ENCODE measurements at places on chromosomes 16 and 17. TPM values are rescaled to one million over a fixed set of nuclear protein-coding genes. Genes with fewer than 3 reads are reported as not detected.

DNA sequence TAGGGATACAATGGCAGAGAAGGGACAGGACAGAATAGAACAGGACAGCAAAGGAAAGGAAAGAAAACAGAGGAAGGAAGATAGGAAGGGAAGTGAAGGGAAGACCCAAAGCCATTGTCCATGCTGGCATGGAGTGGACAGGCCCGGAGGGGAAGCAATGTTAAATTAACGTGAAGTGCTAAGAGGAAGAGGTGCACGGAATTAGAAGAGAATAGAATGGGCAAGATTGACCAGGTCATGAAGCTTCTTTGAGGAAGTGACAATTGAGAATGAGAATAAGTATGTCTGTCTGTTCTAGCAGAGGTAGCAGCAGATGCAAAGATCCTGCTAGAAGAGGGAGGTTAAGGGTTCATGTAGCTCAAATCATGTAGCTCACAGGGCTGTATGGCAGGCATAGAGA lies 117.2 kb downstream of the MAF start:
- no peak for DNase-seq

- DNase-seq = peak; percentile 87
Measured at GRCh38 chr17:42531455-42532354, 4.3 kb upstream of the NAGLU start.

GRCh38 chr17:30186761-30187160 lies 48.7 kb downstream of the SLC6A4 start:
- no peak for DNase-seq

- DNase-seq = no peak
Measured at GRCh38 chr16:85777583-85778310, 21.6 kb downstream of the EMC8 start.

DNA sequence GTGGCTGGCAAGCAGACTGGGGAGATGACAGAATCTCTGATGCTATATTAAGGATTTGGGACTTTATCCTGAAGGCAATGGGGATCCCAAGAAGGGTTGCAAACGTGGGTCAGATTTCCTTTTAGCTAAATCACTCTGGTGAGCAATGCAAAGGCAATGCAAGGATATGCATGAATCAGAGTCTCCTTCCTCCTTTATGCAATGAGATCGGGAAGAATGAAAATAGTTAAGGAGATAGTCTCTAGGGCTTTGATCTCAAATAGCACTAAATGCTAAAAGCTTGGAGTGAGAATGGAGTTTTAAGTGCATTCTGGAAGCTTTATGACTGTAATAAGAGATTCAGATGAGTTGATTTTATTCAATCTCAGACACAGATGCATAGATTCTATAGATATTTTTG lies 27.2 kb upstream of the SHISA9 start:
- no peak for DNase-seq

DNA sequence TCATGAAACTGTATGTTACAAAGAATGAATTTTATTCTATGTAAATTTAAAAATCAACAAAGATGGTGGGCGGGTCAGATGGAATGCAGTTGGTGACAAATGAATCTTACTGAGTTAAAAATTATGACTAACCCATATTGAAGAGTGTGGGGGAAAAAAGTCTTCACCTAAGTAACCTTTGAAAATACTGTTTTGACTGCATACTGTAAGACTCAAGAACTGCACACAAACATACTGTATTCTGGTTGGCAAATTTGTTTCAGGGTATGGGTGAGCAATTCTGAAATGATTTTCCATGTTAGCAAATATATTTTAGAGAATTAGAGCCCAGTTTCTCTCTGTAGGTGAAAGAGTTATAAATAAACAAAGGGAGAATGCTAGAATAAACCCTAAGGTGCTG lies 153.7 kb upstream of the KCNJ18 start:
- no peak for DNase-seq

DNA sequence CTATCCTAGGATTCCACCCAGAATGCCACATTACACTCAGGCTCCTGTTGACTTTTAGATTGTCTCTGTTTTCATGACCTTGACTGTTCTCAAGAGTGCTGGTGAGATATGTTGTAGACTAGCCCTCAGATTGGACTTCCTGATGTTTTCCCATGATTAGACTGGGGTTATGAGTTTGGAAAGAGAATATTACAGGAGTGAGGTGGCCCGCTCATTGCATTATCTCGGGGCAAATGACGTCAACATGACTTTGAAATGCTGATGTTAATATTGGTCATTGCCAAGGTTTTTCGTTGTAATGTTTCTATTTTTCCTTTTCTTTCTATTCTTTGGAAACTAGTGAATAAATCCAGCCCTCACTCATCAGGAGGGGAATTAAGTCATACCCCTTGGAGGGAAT lies 355.7 kb upstream of the MON1B start:
- DNase-seq = no peak

Gene SDR42E1
- 0.37 TPM for total RNA-seq

- no peak for DNase-seq
Measured at GRCh38 chr17:2218426-2218825, 85.2 kb downstream of the SMG6 start.

- no peak for DNase-seq
Measured at GRCh38 chr16:3071655-3072054, 6.2 kb downstream of the IL32 start.

DNA sequence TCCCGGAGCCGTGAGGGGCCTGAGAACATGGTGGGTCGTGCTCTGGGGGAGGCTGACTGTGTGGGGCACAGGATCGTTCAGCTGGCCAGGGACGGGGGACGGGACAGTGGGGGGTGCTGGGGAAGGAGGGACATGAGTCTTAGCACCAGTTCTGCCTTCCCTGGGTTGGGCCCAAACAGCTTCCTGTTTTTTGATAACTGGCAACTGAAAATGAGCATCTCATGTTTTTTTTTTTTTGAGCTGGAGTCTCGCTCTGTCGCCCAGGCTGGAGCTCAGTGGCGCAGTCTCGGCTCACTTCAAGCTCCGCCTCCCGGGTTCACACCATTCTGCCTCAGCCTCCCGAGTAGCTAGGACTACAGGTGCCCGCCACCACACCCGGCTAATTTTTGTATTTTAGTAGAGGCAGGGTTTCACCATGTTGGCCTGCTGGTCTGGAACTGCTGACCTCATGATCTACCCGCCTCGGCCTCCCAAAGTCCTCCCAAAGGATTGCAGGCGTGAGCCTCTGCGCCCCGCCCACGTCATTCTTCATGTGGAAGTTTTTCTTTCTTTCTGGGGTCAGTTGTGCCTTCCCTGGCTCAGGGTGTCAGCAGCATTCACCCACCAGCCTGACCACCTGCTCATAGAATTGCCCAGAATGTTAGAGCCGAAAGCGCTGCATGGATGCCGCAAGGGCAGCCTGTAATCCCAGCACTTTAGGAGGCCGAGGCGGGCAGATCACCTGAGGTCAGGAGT lies 6.4 kb downstream of the ASPSCR1 start:
- DNase-seq = no peak

GRCh38 chr17:81516439-81516838 lies 3.8 kb upstream of the ACTG1 start:
- DNase-seq = no peak

DNA sequence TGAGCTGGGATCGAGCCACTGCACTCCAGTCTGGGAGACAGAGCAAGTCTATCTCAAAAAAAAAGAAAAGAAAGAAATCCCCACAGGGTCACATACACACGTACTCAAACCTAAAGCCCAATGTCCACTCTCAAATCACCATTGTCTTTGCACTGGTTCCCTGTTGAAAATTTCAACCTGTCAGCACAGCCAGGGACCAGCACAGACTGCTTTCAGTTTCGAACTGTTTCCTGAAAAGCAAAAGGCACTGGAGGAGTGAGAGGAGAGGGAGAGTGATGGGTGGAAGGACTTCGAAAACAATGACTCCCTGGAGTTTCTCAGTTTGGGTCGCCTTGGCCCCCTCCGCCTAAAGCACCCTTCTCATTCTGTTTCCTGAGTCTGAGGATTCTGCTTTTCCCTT lies 9.0 kb upstream of the CD300C start:
- DNase-seq = no peak

DNA sequence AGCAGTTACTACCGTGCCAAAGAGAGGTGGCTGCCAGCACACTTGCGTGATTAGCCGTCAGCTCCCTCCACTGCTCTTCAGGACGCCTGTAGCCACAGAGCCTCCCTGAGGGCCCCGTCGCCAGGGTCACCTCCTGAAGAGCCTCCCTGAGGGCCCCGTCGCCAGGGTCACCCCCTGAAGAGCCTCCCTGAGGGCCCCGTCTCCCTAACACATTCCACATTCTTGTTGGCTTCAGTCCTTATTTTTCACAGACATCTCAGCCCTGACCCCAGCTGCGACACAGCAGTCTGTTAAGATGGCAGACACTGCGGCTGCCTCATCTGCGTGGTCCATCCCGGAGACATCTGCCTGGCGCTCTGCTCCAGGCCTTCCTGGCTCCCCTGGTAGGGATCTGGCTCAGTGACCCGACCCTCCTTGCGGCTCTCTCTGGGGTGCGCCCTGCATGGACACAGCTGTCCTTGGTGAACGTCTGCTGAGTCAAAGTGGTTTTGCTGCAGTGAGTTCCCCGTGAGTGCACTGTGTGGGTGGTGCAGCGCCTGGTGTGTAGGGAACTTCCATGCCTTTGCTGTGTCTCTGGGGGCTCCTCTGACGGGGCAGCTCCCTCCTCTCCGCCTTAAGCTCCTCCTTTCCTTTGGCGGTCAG lies 11.4 kb downstream of the ACSF3 start:
- no peak for DNase-seq

GRCh38 chr17:8353736-8354135 lies 14.1 kb downstream of the ODF4 start:
- DNase-seq = no peak

GRCh38 chr16:65634291-65634690 lies 512.4 kb upstream of the CDH11 start:
- no peak for DNase-seq

Gene FBXO39
- total RNA-seq = not detected

- no peak for DNase-seq
Measured at GRCh38 chr17:34850964-34851363, 110.3 kb downstream of the CCT6B start.

- no peak for DNase-seq
Measured at GRCh38 chr16:86958423-86958822, 358.8 kb downstream of the C16orf95 start.

Gene DHX58
- 0.12 TPM for total RNA-seq

DNA sequence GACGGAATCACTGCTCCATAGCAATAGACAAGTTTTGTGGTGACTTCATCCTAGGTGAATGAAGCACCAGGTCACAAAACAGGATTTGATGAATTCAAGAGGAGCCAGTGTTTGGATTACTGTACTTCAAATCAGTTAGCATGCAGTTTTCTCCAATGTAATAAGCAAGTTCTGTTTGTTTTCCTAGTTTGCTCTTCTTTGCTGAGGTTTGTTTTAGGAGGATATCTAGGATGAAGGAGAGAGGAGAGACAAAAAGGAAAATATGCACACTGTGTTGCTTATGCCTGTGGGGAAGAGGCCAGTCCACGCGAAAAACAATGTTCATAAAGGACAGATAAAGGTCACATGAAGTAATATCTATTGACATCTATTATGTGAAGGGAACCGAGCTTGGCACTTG lies 9.0 kb downstream of the KRT37 start:
- DNase-seq = no peak

Gene SAMD14
- total RNA-seq = 8.7 TPM

DNA sequence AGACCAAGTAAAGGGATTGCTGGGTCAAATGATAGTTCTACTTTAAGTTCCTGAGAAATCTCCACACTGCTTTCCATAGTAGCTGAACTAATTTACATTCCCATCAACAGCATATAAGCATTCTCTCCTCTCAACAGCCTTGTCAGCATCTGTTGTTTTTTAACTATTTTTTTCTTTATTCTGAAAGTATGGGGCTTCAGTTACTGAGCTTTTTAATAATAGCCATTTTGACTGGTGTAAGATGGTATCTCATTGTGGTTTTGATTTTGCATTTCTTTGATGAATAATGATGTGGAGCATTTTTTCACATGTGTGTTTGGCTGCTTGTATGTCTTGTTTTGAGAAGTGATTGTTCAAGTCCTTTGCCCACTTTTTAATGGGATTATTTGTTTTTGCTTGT lies 2.5 kb downstream of the KRTAP2-2 start:
- DNase-seq = no peak

DNA sequence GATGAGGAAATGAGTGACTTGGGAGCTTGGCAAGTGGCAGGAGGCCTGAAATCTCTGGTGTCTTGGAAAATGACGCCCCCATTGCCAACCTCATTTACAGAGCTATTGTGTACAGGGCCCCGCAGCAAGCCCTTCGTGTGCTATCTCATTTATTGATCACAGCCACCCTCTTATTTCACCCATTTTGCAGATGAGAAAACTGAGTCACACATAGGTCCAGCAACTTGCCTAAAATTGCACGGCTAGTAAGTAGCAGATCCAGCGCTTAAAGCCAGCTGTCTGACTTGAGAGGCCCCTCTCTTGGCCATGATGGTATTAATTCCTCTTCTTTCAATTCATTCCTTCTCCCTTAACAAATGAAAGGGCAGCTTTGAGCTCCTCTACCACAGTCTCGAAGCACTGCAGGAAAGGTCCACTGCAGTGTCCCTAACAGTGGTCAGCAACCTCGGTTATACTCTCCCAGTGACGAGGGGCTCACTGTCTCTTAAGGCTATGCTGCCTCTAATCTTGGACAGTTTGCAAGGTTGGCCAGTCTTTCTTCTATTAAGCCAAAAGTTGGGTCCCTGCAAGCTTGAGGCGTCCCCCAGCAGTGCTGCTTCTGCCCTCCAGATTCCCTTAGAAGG lies 162.2 kb downstream of the COPRS start:
- DNase-seq = peak; percentile 18

DNA sequence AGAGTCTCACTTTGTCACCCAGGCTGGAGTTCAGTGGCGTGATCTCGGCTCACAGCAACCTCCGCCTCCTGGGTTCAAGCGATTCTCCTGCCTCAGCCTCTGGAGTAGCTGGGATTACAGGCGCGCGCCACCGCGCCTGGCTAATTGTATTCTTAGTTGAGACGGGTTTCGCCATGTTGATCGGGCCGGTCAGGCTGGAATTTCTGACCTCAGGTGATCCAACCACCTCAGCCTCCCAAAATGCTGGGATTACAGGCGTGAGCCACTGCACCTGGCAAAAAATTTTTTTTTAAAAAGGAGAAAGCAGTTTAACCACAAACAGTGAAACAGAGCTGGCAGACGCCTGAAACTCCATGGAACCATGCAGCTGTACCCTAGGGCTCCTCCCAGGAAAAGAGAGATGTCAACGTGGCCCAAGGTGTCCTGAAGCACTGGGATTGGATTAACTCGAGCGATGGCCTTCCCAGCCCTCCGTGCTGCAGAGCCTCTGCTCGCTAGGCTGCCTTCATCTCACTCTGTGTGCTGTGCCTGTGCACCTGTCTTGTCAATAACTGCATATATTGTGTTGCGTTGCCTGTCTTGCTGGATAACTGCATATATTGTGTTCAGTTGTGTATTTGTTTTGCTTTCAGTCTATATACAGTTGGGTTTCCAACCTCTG lies 29.6 kb upstream of the FOXK2 start:
- no peak for DNase-seq

Gene RGS11
- total RNA-seq = 0.96 TPM

DNA sequence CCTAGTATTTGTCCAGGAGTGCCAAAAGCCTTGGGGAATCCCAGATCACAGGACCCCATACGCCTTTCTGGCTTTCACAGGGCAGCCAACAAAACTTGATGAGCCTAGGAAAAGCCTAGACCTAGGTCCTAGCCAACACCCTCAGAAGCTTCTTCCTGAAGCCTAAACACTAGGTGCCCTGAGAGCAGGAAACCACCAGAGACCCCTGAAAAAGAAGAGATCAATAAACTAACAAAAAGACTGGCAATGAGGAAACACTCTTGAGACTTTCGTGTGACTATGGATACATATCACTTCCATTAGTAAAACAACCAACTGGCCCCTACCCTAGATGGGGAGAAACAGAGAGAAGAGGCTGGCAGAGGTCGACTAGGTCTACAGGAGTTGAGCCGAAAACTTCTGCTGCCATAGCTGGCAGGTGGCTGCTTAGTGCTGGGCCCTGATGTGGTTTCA lies 1.2 kb downstream of the ORMDL3 start:
- DNase-seq = no peak

GRCh38 chr16:4966736-4967453 lies 8.8 kb downstream of the SEC14L5 start:
- no peak for DNase-seq
